ENCODE measurements at places on chromosomes 1 and 21.

DNA sequence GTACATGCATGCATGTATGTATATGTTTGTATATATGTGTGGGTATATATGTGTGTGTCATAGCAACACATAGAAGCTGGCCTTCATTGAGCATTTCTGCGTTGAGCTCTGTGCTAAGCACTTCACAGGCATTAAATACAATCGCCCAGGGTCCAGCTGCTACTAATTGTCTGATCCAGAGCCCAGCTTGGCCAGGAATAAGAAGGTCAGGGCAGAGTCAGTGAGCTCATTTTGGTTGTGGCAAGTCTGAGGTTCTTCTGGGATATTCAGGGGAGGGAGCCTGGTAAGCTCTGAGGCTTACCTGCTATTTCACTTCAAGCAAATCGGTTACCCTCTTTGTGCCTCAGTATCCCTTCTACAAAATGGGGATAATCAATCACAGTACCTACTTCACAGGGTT is 59.6 kb downstream of the FOXO6 start:
- DNase-seq, result no peak

GRCh38 chr1:229952670-229953520 is 114.1 kb upstream of the GALNT2 start:
- DNase-seq, result no peak

- no peak for DNase-seq
Observed at GRCh38 chr1:202572867-202573266, 137.4 kb downstream of the SYT2 start.

- DNase-seq, result peak; percentile 59
Observed at GRCh38 chr1:181038399-181038873, 4.7 kb downstream of the MR1 start.

GRCh38 chr1:111491070-111491469 is 12.4 kb downstream of the ADORA3 start:
- DNase-seq, result no peak

- DNase-seq, result no peak
Observed at GRCh38 chr1:157304271-157304670, 166.1 kb upstream of the ETV3 start.

DNA sequence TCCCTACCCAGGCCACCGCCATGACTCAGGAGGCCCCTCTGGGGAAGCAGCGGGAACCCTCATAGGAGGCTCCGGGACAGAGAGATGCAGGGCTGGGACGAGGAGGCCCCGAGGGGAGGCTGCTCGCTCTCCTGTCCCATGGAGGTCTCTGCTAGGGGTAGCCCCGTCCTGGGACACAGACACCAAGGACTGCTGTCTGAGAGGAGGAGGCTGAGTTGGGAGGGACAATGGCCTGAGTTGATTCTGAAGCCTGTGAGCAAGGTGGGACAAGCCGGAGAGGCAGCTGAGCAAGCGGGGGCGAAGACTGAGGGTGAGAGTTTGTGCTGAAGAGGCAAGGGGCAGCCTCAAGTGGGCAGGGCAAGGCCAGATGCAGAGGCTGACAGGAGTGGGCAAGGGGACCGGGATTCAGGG is 17.4 kb downstream of the SLC27A3 start:
- DNase-seq, result no peak

- no peak for DNase-seq
Observed at GRCh38 chr1:178521241-178521640, 8.3 kb downstream of the TEX35 start.

DNA sequence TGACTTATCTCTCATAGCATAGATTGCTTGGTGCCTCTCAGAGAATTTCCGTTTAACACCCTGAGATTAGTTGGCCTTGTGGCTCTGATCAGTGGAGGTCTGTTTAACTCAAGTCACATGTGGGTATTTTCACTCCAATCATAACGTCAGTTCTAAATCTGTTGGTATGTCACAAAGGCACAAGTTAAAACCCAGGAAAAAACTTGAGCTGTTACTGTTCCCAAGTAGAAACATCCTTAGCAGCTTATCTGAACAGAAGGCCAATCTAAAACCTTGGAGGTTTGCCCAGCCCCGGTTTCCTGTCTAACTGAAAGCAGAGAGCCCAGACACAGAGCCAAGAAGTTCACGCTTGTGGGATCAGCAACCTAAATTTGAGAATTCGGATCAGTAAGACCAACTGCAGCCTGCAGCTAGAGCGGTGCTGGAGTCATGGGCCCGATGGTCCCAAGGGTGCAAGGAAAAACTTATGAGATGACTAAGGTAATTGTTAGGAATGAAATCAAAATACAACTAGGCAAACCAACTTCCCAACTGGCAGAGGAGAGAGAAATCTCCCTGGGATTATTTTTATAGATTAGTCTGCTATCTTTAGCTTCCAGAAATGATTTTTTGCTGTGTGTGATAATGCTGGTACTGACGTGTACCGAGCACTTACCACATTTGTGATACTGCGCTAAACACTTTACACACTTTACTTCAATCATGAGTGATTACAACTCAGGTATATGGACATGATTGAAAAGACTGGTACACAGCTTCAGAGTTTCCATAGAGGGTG is 90.2 kb upstream of the C1orf21 start:
- DNase-seq, result no peak

GRCh38 chr1:244963231-244963826 is 99.0 kb upstream of the HNRNPU start:
- no peak for DNase-seq

- DNase-seq, result no peak
Observed at GRCh38 chr1:12709696-12710095, 6.2 kb upstream of the AADACL3 start.

DNA sequence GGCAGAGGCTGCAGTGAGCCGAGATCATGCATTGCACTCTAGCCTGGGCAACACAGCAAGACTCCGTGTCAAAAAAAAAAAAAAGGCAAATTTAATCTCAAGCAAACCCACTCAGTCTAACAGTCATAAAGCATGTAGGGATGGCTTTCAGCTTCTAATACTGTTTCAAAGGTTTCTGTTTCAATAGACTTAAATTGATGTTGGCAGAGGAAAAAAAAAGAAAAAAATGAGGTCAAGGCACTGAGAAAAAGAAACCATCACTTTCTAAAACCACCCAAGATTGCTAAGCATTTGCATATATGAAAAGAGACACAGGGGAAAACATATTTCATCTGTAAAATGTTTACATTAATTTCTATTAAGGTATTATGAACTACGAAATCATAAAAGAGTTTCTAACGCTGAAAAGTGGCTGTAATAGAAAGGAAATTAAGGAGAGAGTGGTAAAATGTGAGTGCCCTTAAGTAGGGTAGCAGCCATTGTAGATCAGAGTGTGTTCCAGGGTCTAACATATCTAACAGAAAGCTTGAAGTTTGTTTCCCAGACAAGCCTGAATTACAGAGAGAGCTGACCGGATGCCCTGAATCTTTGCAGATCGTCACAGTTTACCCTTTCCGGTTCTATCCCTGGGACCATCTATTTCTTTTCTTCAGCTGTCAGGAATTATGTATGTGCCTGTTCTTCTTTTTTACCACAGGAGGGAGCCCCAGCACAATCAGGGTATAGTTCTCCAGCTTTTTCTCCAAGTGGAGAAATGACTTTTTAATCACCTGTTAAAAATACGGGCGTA is 70.0 kb downstream of the PLD5 start:
- DNase-seq, result no peak

GRCh38 chr1:220521778-220522177 is 6.2 kb upstream of the MARK1 start:
- DNase-seq, result no peak

GRCh38 chr1:224786533-224787250 is 142.8 kb upstream of the DNAH14 start:
- no peak for DNase-seq

DNA sequence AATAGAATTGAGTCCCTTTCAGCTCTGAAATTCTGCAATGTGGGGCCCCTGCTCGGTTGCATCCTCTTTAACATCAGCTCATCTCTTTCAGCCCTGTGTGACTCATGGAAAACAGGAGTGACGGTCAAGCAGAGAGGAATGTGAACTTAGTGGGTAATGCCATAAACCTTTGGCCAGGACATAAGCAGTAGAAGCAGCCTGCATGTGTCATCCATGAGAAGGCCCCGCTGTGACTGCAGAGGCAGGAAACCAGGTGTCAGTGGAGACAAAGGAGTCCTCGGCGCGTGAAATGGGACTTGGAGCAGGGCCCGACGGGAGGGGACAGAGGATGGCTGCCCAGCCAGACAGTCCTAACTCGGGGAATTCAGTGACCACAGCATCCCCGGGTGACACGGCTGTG is 21.1 kb upstream of the EPHB2 start:
- DNase-seq, result no peak

- no peak for DNase-seq
Observed at GRCh38 chr1:29767088-29767685, 530.9 kb downstream of the PTPRU start.

GRCh38 chr1:198830412-198830811 is 191.6 kb downstream of the PTPRC start:
- DNase-seq, result no peak

DNA sequence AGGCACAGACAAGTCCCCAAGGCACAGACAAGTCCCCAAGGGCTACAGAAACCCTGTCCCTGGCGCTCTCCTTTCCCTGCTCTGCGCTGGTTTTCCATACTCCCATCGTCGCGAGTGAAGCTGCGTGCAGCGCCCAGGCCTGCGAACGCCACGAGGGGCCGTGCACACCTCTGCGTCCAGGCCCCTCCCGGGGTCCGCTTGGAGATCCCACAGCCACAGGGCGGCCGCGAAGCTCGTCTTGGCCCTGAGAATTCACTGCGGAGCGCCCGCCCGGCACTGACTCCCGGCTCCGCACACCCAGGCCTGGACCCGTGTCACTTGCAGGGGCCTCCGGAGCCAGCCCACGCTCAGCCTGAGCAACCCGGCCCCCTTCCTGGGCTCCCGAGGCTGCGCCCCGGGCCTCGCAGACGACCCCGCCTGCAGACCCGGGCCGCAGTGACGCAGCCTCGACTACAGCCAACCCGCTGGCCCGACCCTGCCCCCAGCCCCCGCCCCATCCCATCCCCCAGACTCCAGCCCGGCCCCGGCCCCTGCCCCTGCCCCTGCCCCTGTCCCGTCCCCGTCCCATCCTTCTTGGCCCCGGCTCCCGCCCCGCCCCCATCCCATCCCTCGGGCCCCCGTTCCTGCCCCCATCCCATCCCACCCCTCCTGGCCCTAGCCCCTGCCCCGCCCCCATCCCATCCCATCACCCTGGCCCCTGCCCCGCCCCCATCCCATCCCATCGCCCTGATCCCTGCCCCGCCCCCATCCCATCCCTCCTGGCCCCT is 841 bp downstream of the POFUT2 start:
- DNase-seq, result no peak

- no peak for DNase-seq
Observed at GRCh38 chr1:174988539-174988938, 11.2 kb upstream of the CACYBP start.

- no peak for DNase-seq
Observed at GRCh38 chr1:53766831-53767405, 28.0 kb upstream of the GLIS1 start.

- DNase-seq, result no peak
Observed at GRCh38 chr21:39538453-39539042, 74.2 kb upstream of the B3GALT5 start.

- no peak for DNase-seq
Observed at GRCh38 chr1:9905010-9905409, 5.1 kb downstream of the CTNNBIP1 start.

DNA sequence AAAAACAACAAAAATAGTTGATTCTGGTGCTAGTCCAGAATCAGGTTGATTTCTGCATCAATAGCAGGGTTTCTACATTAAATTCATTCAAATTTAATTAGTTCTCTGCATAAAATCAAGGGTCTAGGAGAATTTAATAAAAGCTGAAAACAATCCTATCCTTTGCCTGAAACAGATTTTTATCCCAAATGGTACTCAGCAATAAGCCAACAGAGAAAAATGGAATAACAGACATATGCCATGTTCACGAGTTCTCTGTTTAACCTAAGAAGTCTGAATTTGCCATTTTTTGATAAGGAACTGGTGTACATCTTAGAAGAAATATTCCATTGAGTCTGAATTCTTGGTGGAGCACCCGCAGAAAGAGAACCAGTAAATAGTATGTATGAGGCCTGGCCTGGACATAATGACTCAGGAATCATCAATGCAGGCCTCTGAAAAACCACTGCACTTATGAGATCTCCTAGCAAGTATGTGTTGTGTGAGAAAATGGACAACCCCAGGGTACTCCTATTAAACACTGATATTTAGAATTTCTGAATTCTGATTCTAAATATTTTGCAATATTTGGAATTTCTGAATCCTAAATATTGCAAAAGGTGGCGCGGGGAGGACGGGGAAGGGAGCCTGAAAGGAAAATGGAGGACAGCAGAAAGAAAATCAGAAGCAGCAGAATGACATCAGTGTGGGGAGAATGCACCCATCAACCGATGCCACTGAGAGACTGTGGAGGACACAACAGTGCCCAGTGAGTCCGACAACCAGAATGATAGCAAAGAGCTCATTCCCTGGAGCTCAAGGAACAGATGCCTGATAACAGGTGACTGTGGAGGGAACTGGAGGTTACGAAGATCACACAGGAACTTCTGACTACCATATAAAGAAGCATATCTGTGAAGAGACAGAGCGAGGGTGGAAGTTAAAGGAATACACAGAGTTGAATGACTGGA is 97.6 kb downstream of the APP start:
- no peak for DNase-seq

DNA sequence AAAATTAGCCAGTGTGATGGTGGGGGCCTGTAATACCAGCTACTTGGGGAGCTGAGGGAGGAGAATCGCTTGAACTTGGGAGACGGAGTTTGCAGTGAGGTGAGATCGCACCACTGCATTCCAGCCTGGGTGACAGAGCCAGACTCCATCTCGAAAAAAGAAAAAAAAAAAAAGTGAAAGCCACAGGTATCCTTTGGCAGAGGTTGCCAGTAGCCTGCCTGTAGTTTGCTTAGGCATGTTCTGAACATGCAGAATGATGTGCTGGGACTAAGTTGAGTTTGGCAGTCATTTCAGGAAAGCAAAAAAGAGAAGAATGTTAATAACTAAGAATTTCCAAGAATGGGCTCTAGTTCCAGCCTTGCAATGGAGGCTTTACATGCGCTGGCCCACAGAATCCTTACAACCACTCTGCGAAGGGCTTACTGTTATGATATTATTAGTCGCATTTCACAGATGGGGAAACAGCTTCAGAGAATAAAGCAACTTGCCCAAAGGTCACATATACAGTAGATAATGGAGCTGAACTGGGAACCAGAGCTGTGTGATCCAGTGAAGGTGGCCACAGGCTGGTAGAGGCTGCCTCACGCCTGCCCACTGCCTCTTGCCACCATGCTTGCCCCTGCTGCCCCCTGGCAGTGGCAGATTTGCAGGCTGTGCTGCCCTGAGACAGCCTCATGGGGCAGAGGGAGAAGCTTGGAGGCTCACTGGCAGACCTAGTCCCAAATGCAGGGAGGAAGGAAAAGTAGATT is 66.5 kb upstream of the LYST start:
- no peak for DNase-seq

- DNase-seq, result no peak
Observed at GRCh38 chr1:43522431-43522775, 8.3 kb upstream of the PTPRF start.

- DNase-seq, result no peak
Observed at GRCh38 chr1:162913345-162913744, 52.4 kb upstream of the CCDC190 start.

DNA sequence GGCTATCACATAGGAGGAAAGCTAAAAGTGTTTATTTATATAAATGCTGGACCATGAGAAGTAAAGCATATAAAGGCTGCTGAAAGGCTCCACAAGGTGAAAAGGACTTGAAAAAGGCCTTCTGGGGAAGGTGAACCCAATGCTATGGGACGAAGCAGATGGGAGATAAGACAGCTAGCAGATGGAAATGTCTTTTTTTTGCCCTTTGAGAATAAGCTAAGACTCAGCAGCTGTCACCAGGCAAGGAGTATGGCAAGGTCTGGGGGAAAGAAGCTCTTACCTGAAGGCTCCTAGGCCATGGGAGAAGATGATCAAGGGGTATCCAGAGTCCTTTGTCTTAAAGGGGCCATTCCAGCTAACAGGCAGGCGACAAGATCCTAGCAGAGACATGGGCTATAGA is 9.9 kb downstream of the PAFAH2 start:
- no peak for DNase-seq
